ENCODE measurements at places on chromosomes 4 and X.

- no peak for DNase-seq
- no peak overlapping the region for H3K4me3 ChIP-seq
- H3K36me3 ChIP-seq = no peaks in the 10 kb centered on the region
- H3K27ac ChIP-seq = no peak overlapping the region
- H3K4me1 ChIP-seq = peaks cover 3% of the 10 kb centered on the region
Measured at GRCh38 chrX:55714161-55714560, 3.4 kb upstream of the RRAGB start.

- H3K4me1 ChIP-seq = peaks cover 5% of the 10 kb centered on the region
- no peak within 1 kb of the TSS for H3K27ac ChIP-seq
- H3K4me3 ChIP-seq = no peak within 1 kb of the TSS
- H3K36me3 ChIP-seq = no peaks in the 10 kb centered on the region
- DNase-seq = no peak
Measured at GRCh38 chr4:8269535-8270417, at the start of gene HTRA3. HTRA3 (plus strand) TSS chr4:8269754; CDS start chr4:8269969, 215 bp downstream.

DNA sequence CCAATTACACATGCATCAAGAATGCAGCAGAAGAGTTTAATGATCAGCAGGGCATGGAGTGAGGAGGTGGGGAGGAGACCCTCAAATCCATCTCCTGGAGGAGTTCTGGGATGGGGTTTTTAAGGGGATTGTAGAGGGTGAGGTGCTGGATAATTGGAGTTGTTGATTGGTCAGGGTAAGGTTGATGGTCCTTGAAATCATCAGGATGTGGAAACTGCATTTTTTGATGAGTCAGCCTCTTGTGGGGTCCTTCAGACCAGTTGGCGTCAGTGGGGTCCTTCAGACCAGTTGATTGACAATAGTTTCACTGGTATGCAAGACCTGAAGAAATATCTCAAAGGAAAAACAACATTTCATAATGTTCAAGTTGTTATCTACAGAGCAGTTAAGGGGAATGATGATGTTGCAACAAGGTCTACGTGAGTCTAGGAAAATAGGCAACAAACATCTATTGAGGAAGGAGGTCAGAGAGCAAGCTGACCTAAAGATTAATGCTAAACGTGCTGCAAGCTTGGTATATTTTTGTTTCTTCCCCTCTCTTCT lies 88.3 kb downstream of the NRK start:
- no peaks in the 10 kb centered on the region for H3K36me3 ChIP-seq
- no peaks in the 10 kb centered on the region for H3K4me1 ChIP-seq
- no peak overlapping the region for H3K27ac ChIP-seq
- no peak for DNase-seq
- no peak overlapping the region for H3K4me3 ChIP-seq

DNA sequence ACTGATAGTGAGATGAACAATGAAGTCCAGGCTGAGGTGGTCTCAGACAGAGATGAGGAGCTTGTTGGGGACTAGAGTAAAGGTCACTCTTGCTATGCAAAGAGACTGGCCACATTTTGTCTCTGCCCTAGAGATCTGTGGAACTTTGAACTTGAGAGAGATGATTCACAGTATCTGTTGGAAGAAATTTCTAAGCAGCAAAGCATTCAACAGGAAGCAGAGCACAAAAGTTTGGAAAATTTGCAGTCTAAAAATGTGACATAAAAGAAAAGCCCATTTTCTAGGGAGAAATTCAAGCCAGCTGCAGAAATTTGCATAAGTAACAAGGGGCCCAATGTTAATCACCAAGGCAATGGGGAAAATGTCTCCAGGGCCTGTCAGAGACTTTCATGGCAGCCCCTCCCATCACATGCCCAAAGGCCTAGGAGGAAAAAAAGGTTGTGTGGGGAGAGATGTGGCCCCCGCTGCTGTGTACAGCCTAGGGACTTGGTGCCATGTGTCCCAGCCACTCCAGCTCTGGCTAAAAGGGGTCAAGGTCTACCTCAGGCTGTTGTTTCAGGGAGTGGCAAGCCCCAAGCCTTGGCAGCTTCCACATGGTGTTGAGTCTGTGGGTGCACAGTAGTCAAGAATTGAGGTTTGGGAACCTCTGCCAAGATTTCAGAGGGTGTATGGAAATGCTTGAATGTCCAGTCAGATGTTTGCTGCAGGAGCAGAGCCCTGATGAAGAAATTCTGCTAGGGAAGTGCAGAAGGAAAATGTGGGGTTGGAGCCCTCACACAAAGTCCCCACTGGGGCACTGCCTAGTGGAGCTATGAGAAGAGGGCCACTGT lies 262.8 kb downstream of the DKK2 start:
- DNase-seq = no peak
- no peaks in the 10 kb centered on the region for H3K36me3 ChIP-seq
- peaks cover 5% of the 10 kb centered on the region for H3K27me3 ChIP-seq
- H3K4me3 ChIP-seq = no peak overlapping the region

DNA sequence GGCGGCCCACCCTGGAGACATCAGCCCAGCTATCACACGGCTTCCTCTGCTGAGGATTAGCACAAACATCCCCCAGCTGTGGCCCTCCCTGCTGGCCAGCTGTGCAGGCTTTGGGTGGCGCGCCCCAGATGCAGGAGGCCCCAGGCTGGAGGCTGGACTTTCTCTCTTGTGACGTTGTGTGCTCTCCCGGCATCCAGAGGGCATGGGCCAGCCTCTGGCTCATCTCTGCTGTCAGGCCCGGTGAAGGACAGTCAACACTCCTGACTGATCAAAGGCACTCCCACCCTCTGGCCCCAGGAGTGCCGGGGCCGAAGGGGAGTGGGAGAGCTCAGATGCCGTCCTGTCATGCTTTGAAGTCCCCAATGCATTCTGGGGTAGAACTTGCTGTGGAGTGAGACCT lies 29.9 kb upstream of the PJA1 start:
- H3K27me3 ChIP-seq = no peaks in the 10 kb centered on the region
- H3K27ac ChIP-seq = no peak overlapping the region
- DNase-seq = no peak
- H3K4me1 ChIP-seq = peaks cover 17% of the 10 kb centered on the region

DNA sequence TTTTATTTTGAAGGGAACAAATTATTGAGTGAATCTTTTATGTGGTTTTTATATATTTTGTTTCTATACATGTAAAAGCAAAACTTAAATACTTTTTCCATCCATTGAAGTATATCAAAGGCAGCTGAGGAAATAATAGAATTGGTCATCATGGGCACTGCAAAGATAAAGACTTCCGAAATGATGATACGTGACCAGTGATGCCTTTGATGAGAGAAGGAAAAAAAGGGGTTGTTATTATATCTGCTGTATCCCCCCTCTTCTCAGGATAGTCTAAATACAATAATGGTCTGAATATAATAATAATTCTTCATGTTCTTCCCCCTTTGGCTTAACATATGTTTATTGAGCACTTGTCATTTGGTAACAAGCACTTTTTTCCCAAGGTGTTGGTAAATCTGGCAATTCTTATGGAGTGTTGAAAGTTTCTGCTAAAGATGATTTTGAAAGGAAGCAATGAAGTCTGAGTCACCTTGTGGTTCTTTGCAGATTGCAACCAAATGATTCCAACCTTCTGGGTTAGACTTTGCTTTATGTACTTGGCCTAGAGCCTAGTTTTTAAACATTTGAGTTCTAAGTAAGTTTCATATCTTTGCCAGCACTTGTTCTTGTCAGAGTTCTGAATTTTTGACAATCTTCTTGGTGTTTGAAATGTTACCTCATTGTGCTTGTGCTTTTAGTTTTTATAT lies 60.8 kb downstream of the USP9X start:
- no peak overlapping the region for H3K27ac ChIP-seq
- DNase-seq = no peak

DNA sequence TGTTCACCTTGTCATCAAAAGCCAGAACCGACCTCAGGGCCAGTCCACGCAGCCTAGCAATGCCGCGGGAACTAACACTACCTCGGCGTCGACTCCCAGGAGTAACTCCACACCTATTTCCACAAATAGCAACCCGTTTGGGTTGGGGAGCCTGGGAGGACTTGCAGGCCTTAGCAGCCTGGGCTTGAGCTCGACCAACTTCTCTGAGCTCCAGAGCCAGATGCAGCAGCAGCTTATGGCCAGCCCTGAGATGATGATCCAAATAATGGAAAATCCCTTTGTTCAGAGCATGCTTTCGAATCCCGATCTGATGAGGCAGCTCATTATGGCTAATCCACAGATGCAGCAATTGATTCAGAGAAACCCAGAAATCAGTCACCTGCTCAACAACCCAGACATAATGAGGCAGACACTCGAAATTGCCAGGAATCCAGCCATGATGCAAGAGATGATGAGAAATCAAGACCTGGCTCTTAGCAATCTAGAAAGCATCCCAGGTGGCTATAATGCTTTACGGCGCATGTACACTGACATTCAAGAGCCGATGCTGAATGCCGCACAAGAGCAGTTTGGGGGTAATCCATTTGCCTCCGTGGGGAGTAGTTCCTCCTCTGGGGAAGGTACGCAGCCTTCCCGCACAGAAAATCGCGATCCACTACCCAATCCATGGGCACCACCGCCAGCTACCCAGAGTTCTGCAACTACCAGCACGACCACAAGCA lies 898 bp downstream of the UBQLN2 start:
- H3K4me3 ChIP-seq = peak overlapping the region; percentile 100
- DNase-seq = peak; percentile 20
- H3K36me3 ChIP-seq = no peaks in the 10 kb centered on the region
- peak overlapping the region; percentile 98 for H3K27ac ChIP-seq

DNA sequence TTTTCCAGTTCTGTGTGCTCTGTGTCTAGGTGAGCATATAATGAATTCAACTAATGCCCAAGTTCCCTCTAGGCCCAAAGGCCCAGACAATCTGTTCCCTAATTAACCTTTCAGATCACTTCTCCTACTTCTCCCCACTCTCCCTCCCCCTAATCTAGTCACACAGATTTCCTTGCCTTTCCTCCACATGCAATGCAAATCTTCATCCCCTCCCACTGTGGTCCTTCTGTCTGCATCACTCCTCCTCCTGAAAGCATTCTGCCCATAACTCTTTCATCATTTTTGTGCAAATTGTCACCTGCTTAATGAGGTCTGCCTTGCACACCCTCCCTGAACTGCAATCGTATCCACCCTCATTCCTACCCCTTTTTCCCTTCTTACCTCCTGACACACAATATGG lies 346.6 kb downstream of the FBXO8 start:
- no peak overlapping the region for H3K4me3 ChIP-seq
- no peak for DNase-seq
- no peaks in the 10 kb centered on the region for H3K27me3 ChIP-seq
- H3K27ac ChIP-seq = peak overlapping the region; percentile 20
- H3K4me1 ChIP-seq = peaks cover 7% of the 10 kb centered on the region

DNA sequence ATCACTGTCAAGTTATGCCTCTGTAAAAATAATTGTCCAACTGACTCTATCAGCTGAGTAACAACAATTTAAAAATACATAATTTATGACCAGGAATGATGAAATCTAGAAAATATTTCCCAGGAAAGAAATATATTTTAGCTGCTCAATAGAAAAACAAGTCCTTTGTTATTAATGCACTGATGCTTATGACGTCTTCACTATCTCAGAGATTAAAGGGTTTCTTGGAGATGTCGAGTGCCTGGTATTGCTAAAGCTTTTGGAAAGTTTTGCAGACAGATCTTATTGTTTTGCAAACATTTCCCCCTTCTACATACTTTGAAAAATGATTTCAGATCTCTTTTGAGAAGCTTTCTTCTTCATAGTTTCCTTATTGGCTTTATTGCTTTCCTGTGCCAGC lies 154.6 kb upstream of the RPS6KA3 start:
- no peaks in the 10 kb centered on the region for H3K27me3 ChIP-seq
- H3K27ac ChIP-seq = no peak overlapping the region
- no peaks in the 10 kb centered on the region for H3K36me3 ChIP-seq

DNA sequence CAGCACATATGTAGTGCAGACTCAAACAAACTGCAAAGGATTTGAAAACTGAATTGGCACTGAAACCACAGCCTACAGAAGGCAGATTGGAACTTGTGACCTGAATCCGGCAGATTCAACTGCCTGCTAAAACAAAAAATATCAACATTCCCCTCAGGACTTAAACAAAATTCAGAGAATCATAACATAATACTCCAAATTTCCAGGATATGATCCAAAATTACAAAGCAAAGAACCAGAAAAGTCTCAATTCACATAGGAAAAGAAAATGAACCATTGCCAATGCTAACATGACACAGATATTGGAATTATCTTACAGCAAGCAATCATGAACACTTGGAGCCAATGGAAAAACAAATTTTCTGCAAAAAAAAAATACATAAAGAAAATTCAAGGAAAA lies 250.4 kb downstream of the PRDM5 start:
- H3K36me3 ChIP-seq = no peaks in the 10 kb centered on the region
- no peak overlapping the region for H3K4me3 ChIP-seq
- H3K27me3 ChIP-seq = no peaks in the 10 kb centered on the region
- H3K4me1 ChIP-seq = peaks cover 3% of the 10 kb centered on the region
- no peak for DNase-seq

DNA sequence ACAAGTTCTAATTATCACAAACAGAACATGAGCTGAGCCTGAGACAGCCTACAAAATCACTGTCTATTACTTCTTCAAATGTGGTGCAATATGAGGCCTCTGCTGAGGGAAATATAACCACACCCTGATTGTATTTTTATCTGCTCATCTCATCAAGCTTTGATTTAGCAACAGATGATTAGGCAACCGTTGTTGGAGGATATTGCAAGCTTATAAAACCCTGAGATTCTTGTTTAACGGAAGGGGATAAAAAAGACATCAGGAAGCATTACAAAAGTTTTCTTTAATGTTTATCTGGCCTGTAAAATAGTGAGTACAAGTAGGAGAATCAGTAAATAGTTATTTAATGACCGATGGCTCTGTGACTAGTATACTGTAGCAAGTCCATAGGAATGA lies 108.5 kb downstream of the ZNF330 start:
- no peaks in the 10 kb centered on the region for H3K4me1 ChIP-seq
- H3K36me3 ChIP-seq = no peaks in the 10 kb centered on the region
- DNase-seq = no peak
- H3K4me3 ChIP-seq = no peak overlapping the region
- peaks cover 5% of the 10 kb centered on the region for H3K27me3 ChIP-seq

- peak overlapping the region; percentile 46 for H3K27ac ChIP-seq
- H3K36me3 ChIP-seq = no peaks in the 10 kb centered on the region
- H3K27me3 ChIP-seq = peaks cover 5% of the 10 kb centered on the region
- H3K4me3 ChIP-seq = peak overlapping the region; percentile 75
- peak; percentile 71 for DNase-seq
- peaks cover 24% of the 10 kb centered on the region for H3K4me1 ChIP-seq
Measured at GRCh38 chr4:154332681-154333421, 158.7 kb downstream of the DCHS2 start.

GRCh38 chr4:183832776-183833450 lies 72.2 kb upstream of the STOX2 start:
- DNase-seq = no peak
- no peaks in the 10 kb centered on the region for H3K36me3 ChIP-seq
- H3K4me1 ChIP-seq = no peaks in the 10 kb centered on the region
- H3K27me3 ChIP-seq = no peaks in the 10 kb centered on the region

GRCh38 chrX:123961268-123962005 lies at the start of gene STAG2:
STAG2 (plus strand) TSS chrX:123961706; CDS start chrX:124022628, 60,922 bp downstream.
- DNase-seq = peak; percentile 69
- H3K27me3 ChIP-seq = peaks cover 8% of the 10 kb centered on the region
- H3K4me3 ChIP-seq = peak within 1 kb of the TSS; percentile 95
- H3K27ac ChIP-seq = peak within 1 kb of the TSS; percentile 97

DNA sequence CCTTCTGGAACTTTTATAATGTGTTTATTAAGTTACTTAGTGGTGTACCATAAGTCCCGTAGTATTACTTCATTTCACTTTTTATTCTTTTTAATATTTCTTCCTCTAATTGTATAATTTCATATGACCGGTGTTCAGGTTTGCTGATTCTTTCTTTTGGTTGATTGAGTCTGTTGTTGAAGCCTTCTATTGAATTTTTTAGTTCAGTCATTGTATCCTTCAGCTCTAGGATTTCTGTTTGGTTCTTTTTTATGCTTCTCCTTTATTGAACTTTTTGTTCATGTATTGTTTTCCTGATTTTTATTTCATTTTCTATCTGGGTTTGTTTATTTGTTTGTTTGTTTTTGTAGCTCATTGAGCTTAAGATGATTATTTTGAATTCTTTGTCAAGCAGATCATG lies 8.8 kb downstream of the CEP44 start:
- H3K4me3 ChIP-seq = no peak overlapping the region
- DNase-seq = no peak
- H3K27me3 ChIP-seq = no peaks in the 10 kb centered on the region
- no peaks in the 10 kb centered on the region for H3K4me1 ChIP-seq
